ENCODE measurements at places on chromosomes 1 and 21.

- no peak for DNase-seq
These were observed 27.8 kb downstream of the RALGPS2 start for GRCh38 chr1:178752891-178753290.

DNA sequence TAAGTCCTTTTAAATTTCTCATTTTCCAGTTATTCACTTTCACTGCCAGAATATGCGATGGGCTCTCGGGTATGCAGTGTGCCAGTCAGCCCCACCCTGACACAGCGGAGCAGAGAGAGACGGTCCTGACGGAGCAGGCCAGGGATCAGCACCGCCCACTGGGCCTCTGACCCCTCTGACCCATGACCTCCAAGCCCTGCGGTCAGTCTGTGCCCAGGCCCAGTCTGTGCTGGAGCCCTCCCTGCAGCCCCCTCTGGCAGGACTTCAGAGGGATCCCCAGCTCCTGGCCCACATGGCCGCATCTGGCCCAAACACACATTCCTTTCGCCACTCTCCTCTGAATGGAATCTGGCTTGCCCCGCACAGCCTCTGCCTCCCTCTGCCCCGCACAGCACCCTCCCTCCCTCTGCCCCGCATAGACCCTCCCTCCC, 43.4 kb upstream of the COL6A2 start:
- DNase-seq: no peak

GRCh38 chr1:193927550-193927949, 741.1 kb upstream of the B3GALT2 start:
- DNase-seq: no peak

GRCh38 chr21:26810676-26811415, 34.4 kb downstream of the ADAMTS1 start:
- DNase-seq: no peak

DNA sequence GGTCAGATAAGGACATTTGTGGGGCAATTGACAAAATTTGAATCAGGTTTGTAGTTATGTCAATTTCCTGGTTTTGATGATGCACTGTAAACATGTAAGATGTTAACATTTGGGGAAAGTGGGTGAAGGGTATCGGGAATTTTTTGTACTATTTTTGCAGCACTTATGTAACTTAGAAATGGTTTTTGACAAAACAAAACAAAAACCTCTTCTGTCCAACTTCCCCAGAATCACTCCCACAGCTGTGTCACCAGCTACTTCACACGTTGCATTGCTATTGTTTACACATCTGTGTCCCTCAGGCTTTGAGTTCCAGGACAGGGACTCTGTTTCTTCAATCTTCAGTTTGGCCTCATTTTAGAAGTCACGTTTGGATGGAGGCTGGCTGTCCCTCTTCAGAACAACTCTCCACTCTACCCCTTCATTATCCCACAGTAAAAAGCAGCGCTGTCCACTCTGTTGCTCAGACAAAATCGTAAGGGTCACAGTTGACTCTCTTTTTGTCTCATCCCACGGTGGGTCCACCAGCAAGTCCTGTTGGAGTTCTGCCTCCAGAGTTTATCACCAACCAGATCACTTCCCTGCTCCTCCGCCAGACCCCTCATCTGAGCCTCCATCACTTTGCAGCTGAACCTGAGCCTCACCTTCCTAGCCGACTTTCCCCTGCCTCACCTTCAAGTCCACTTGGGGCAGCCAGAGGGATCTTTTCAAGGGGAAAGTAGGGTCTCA, 63.2 kb downstream of the NENF start:
- no peak for DNase-seq

GRCh38 chr1:162230096-162230495, 146.6 kb downstream of the SPATA46 start:
- no peak for DNase-seq

DNA sequence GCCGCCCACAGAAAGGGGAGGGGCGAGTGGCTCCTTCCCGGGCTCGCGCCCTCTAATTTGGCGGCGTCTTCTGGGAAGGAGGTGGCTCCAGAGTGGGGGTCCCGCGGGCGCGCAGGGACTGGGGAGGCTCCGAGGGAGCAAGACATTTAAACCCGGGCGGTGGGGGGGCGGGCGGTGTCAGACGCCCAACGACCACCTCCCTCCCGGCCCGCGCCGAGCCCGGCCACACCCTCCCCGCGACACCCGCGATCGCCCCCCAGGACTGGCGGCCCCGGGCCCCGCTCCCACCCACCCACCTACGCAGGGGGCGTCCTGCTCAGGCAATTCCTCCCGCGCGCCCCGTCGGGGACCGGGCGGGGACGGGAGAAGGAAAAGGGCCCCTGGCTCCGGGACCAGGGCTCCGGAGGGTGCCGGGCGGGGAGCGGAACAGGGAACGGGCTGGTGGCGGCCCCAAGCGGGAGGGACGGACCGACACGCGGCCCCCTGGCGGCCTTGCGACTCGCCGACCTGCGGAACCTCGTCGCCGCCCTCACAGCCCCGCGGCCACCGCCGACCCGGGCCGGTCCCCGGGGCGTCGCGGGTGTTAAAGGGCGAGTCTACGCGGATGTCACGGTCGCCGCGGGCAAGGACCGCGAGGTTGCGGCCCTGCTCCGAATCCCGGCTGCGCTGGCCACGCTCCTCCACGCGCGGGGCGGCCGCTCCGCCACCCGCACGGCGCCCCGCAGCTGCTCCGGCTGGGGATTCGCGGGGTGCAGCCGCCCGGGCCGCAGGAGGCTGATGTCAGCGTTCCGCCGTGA, 94.0 kb upstream of the FMN2 start:
- DNase-seq: no peak
